Retina (tissue), 1 donor: ENCODE measurements at places on chromosomes 16 and 17.
A peak's percentile ranks its signal among the peaks of the same experiment; 100 is the strongest.

DNA sequence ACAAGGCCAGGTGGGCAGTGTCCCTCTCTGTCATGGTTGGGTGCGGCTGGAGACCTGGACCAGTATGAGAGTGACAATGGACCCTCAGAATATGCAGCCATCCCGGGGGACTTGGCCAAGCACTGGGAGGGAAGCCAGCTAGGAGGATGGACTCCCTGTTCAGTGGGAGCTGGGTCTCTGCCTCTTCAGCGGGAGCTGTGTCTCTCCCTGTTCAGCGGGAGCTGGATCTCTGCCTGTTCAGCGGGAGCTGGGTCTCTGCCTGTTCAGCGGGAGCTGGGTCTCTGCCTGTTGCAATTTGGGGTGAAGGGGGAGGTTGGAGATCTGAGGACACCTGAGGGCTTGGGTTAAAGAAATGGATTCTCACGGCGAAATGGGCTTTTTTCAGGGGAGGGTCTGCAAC, 3.8 kb upstream of the PRSS33 start:
- DNase-seq, result no peak

DNA sequence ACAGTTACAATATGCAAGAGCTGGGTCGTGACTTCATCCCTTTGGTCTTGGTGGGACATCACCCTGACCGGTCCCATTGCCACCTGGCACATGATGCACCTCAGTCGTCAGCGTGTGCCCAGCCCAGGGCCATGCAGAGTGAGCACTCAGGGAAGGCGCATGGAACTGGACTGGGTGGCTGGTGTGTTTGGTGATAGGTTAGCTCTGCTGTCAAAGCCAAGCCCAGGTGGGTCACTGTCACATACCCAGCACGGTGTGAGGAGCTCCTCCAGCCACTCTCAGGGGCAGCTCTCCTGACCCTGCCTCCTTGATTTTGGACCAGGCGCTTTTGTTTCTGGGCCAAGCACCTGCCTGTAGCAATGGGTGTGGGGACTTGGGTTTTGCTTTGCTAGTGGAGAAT, 180.9 kb downstream of the RAB11FIP4 start:
- no peak for DNase-seq

- peak; percentile 6 for DNase-seq
Measured at GRCh38 chr16:76784530-76784929, 406.5 kb upstream of the MON1B start.

DNA sequence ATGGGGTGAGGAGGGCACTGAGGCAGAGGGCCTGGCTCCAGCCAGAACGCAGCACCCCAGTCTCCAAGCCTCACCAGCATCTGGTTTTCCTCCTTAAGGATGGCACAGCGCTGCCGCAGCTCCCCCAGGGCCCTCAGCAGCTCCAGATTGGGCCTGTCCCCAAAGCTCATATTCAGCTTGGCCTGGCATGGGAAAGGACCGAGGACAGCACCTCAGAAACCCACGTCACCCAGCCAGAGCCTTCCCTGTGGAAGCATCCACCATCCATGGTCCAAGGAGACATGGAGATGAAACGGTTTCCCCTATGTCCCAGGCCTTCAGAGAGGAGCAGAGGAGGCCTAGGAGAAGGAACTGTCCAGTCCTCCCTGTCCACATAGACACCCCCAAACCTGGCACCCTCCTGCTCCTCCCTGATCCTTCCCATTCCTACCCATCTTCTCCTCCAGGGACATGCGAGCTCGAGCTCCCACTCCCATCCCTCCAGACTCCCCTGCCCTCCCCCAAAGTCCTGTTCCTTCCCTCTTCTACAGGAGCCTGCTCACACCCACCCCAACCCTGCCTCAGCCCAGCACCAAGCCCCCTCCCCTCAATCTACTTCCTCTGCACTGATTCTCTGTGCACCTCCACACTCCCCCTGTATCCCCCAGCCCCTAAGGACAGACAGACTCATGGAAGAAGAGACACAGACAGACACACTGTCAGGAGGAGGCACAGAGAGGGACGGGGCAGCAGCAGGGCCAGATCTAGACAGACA, 1.8 kb downstream of the TSPOAP1 start:
- DNase-seq, result no peak

GRCh38 chr17:77846531-77847085, 111.9 kb upstream of the TNRC6C start:
- DNase-seq, result no peak

- no peak for DNase-seq
Measured at GRCh38 chr17:2235265-2235664, 68.3 kb downstream of the SMG6 start.

GRCh38 chr16:54812229-54812628, 118.4 kb upstream of the IRX5 start:
- DNase-seq, result no peak

DNA sequence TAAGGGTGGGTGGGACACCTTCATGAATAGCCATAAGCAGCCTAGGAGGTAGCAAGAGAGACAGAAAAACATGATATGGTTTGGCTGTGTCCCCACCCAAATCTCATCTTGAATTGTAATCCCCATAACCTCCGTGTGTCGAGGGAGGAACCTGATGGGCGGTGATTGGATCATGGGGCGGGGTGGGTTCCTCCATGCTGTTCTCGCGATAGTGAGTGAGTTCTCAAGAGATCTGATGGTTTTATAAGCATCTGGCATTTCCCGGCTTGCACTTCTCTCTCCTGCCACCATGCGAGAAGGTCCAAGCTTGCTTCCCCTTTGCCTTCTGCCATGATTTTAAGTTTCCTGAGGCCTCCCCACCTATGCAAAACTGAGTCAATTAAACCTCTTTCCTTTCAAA, 259.1 kb upstream of the ERCC4 start:
- no peak for DNase-seq

GRCh38 chr17:73510981-73511718, 133.1 kb downstream of the SDK2 start:
- DNase-seq, result peak; percentile 85

GRCh38 chr17:74999523-74999922, 12.1 kb downstream of the CDR2L start:
- no peak for DNase-seq

GRCh38 chr16:83898463-83899271, at the start of gene MLYCD:
Gene MLYCD (plus strand): TSS chr16:83899115. CDS start chr16:83899145, 30 bp downstream.
- peak; percentile 78 for DNase-seq

GRCh38 chr17:45237686-45238085, 16.0 kb downstream of the FMNL1 start:
- no peak for DNase-seq

DNA sequence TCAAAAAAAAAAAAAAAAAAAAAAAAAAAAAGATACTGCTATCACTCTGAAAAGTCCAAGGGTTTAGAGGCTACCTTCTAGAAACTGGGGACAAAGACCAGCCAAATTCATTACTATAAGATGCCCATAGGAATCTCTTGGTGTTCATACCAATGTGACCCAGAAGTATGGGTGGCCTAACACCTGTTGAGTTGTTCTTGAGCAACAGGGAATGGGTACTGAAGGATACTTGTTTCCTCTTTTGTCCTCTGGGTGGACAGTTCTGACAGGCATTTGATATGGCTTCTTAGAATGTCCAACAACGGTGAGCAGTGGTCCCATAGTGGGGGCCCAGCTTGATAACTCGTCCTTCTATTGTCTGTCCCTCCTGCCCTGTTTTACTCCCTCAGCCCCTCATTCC, 141.4 kb upstream of the PLEKHM1 start:
- DNase-seq, result no peak

DNA sequence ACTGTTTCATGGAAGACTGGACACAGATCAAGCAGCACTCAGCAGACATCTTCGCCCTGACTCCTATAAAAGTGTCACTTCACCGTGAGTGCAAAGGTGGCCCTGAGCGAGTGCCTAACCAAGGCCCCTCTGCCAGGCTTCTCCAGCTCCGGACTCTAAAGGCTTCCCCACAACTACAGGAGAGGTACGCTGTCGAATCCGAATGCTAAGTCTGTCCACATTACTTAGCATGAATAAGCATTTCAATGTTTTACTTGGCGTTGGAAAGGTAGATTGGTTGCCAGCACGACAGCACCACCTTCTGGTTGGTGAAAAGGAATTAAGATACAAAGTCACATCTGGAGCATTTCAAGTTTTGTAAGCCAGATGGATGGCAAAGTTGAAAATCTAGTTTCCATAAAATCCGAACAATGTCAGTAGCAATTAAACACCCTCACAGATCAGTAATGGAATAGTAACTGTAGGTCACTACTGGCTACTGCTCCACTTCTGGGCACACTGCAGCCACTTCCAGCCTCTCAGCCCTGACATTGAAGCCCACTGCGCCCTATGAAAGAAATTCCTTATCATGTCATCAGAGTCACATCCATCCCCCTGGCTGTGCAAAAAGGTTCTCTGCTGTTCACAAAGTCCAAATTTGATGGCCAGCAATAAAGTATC, 100.9 kb downstream of the PARN start:
- DNase-seq, result peak; percentile 64

DNA sequence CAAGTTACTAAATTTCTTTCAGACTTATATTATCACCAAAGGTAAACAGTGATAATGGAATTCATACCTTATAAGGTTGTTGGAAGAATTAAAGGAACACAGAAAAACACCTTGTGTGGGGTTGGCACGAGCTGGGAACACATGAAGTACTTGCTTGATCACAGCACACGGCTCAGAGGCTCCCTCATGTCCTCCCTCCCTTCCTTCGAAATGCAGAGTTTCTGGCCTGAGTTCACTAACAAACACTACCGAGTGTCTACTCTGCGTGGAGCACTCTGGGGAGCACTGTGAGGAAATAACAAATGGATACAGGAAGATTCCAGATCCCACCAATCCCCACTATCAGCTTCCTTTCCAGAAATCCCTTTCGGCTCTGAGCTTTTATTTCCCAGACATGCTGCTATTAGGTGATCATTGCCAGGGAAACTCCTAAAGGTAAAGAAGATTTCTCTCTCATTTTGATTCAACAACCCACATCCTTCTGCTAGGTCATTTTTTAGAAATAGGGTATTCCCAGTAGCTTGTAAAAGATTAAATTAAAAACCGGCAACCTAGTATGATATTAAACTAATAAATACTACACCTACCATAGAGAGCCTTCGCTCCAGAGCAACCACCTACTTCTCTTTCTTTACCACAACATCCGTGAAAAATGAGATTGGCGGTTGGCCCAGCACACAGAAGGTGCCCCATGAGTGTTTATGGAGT, 6.1 kb upstream of the HNF1B start:
- no peak for DNase-seq

DNA sequence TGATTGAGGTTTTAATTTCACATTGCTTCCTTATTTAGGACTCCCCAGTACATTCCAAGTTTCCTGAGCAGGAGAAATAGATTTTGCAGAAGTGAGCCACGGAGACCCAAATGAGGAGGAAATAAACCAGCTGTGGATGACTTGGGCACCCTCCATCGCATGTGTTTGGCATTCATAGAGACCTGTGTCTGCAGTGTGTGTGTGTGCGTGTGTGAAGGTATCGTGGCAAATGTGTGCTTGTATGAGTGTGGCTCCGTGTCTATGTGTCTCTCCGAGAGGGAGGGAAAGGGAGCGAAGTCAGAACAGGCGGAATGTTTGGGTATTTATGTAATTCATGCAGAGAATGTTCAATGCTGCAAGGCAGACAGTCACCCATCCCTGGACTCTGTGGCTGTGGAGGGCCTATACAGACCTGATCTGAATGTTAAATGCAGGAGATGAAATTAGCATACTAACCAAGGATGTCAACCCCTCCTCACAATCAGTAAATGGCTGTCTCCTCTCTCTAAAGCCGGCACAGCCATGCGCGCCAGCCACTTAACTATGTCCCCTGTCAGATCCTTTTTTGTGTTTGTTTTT, 186.0 kb upstream of the ZFHX3 start:
- DNase-seq, result no peak

DNA sequence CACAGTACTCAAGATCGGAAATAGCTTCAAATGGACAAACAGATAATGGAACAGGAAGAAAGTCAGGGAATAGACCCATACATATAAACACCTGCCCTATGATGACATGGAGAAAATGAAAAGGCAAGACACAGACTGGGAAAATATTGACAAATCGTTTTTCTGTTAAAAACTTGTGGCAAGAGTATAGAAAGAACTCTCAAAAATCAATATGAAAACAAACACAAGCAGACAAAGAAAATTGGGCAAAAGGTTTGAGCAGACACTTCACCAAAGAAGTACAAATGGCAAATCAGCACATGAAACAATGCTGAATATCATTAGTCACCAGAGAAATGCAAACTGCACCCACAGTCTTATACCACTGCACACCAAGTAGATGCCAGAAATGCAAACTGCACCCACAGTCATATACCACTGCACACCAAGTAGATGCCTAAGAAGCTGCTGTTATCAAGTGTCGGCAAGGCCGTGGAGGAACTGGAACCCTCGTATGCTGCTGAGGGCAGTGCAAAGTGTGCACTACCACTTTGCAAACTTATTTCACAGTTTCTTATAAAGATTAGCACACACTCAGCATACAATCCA, 123.5 kb upstream of the CHMP6 start:
- no peak for DNase-seq

DNA sequence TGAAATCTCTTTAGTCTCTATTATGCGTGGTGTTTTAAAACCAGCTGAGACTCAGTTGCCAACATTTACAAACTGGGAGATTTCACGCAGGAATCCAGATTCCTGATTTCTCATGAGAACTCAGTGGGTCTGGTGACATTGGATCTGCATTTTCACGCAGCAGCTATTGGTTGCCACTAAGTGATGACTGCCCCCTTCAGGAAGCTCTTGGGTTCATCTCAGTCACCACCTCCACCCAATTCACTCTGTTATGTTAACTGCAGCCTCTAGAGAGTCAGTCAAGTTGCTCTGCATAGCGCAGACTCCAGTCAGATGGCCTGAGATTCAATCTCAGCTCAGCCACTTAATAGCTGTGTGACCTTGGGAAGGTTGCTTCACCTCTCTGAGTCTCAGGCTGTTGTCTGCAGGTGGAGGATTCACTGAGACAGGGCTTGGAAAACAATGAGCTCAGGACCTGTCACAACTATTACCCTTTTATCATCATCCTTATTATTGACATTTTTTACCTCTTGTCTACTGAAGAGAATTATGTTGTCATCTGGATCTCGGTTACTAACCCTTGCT, 6.4 kb downstream of the SHISA9 start:
- no peak for DNase-seq

GRCh38 chr16:15829460-15829859, 27.4 kb downstream of the MYH11 start:
- no peak for DNase-seq

DNA sequence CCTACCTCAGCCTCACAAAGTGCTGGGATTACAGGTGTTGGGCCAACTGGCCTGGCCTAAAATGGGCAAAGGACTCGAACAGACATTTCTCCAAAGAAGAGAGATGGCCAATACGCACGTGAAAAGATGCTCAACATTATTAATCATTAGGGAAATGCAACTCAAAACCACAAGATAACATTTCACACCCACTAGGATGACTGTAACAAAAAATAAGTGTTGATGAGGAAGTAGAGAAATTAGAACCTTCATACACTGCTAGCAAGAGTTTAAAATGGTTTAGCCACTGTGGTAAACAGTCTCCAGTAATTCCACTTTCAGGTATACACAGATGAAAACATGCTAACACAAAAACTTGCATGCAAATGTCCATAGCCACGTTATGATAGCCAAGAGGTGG, 5.7 kb downstream of the TMED6 start:
- no peak for DNase-seq

GRCh38 chr17:15171167-15172047, 93.7 kb downstream of the PMP22 start:
- DNase-seq, result peak; percentile 75
